ENCODE measurements at places on chromosomes 7 and 10.

- DNase-seq = peak; percentile 89
Observed at GRCh38 chr10:110502851-110503301, 5.2 kb downstream of the DUSP5 start.

DNA sequence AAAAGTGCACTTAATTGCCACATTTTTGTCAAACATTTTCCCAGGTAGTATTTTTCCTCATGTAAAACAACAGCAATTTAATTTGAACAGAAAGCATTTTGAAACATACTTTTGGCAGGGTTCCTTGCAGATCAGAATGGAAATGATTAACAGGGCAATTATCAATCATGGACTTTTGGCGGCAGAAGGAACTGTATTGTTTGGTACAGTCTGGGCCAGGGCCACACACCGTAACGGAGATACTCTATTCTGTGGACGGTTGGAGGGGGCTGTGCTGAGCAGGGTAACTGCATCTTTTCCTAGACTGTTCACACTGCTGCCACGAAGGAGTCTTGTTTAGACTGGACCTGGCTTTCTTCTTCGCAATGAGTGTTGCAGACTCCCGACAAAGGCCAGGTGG lies 62.3 kb downstream of the EGFR start:
- DNase-seq = no peak

DNA sequence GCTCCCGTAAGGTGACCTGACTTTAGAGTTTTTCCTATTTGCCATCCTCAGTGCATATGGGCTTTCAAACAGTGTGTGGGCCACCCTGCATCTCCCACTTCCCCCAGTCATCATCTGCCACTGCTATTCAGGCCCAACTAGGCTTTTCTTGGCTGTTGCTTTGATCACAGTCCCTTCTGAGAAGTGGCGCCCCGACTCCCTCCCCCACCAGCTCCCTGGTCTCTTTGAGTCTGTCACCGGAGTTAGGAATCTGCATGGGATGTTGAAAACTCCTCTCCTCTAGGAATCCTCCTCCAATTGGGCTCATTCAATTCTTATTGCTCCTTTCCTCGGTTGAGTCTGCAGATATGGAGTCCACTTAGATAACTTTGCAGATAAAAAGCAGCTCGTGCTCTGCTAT lies 32.1 kb downstream of the HIF1AN start:
- no peak for DNase-seq

DNA sequence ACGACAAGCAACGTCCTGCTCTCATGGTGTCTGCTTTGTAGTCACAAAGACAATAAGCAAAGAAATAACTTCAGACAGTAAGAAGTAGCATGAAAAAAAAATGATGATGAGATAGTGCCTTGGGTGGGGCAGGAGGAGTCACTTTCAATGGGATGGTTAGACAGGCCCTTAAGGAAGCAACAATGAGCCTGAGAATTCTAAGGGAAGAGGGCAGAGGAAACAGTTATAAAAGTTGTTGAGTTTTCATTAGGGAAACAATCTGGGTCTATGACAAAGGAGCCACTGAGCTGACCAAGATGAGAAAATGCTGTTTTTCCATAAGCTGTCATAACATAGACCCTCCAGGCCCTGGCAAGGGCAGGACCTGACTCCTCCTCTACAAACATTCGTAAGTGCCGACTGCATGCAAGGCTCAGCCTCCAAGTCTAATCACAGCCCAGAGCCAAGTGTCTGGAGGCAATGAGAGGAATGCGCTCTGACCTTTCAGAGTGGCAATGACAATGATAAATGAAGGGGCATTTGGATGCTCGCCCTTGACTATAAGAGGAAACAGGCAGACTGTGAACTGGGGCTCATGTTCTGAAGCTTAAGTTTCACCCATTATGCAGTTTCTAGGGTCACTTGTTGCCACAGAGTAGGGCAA lies 43.7 kb downstream of the PPP1R3C start:
- no peak for DNase-seq

GRCh38 chr10:114271075-114271778 lies 32.2 kb downstream of the VWA2 start:
- DNase-seq = no peak

GRCh38 chr10:60707841-60708240 lies 70.4 kb upstream of the CDK1 start:
- no peak for DNase-seq

DNA sequence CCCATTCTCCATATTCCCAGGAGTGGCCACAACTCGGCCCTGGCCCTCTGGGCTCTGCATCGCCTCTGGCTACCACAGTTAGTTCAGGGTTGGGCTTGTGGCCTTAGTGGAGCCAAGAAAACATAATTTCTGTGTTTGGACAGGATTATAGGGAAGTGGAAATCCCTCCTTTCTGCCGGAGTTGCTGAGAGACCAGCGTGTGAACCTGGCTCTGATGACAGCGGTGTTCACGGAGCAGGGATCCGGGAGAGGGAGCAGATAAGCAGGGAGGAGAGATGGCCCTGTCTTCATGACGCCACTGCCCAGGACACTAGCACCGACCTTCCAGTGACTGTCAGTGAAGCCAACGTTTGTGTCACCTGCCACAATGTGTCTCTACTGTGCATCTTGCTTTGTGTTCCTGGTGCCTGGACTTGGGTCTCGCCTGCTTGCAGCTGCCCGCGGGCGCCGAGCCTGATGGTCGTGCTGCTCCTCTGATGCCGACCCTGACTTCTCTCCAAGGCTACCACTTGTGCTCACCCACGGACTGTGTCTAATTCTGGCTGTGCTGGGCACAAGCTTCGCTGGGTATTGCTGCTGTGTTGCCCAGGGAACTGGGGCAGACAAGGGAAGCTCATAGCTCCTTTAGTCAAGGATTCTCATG lies 67.0 kb upstream of the VIPR2 start:
- DNase-seq = no peak

DNA sequence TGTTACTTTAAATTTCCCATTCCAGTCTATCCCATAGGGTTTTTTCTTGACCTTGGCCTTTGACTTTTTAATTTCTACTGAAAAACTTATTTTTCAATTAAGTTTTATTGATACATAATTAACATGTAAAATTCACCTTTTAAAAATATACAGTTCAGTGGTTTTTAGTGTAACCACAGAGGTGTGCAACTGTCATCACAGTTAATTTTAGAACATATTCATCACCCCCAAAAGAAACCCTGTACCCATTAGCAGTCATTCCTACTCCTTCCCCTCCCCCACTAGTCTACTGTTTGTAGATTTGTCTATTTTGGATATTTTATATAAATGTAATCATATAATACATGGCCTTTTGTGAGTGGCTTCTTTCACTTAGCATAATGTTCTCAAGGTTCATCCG lies 96.5 kb upstream of the GJD4 start:
- no peak for DNase-seq

GRCh38 chr10:58951746-58952145 lies 224.7 kb upstream of the PHYHIPL start:
- DNase-seq = no peak

GRCh38 chr10:82128527-82128926 lies 253.5 kb downstream of the NRG3 start:
- DNase-seq = no peak

GRCh38 chr7:24334627-24335026 lies 50.6 kb downstream of the NPY start:
- no peak for DNase-seq

DNA sequence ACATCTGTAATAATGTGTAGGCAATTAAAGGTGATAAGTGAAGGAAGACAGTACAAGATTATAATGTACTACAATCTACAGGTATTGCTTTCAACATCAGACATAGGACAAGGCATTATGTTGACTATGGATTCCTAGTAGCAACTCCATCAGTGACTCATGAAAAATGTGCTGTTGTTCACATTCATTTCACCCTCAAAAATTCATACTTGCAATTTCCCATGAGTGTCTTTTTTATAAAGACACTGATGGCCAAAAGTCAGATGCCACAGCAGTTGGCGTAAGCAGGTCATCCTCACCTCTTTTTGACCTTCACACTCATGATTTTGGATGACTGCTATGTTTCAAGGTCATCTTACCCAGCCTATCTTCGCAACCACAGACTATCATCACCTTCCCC lies 100.0 kb upstream of the AMPH start:
- DNase-seq = no peak

DNA sequence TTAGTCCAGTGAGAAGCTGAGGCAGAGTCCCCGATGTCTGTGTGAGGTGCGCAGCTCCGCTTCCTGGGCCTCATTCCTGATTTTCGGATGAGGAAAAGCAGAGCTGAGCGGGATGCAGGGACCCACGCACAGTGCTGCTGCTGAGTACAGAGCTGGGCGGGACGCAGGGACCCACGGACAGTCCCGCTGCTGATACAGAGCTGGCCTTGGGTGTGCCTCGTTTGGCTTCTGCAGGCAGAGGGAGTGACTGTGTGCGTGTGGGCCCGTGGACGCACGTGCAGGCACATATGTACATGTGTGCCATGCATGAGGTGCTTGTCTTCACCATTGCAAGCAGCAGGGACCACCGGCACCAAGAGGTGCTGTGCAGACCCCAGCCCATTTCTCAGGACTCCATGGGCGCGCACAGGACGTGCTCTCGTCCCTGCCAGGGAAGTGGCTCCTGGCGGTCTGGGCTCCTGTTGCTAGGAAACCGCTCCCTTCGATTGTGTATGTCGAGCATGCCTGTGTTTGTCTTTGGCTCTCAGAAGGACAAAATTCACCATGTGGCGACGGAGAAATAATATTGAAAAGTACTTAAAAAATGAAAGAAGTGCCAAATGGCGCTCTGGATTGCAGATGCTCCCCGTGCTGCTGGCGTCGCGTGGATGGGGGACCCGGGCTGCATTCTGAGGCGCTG lies 303.8 kb upstream of the MKI67 start:
- DNase-seq = no peak

DNA sequence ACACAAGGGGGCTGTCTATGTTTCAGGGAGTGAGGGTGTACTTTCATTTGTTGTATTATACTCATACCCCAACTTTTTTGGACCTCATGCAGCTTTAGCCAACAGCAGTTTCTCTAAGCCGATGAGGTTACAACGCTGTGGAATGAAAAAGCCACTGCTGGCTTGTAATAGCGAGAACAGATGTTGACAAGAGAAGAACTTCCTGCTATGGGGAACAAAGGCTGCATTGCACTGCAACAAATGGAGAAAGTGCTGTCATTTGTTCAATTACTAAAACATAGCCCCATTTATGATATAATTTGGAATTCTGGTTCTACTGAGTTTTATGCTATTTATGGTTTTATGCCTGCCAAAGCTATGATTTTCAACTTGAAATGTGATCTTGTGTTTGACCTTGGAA lies 104.2 kb upstream of the TMEM72 start:
- no peak for DNase-seq

DNA sequence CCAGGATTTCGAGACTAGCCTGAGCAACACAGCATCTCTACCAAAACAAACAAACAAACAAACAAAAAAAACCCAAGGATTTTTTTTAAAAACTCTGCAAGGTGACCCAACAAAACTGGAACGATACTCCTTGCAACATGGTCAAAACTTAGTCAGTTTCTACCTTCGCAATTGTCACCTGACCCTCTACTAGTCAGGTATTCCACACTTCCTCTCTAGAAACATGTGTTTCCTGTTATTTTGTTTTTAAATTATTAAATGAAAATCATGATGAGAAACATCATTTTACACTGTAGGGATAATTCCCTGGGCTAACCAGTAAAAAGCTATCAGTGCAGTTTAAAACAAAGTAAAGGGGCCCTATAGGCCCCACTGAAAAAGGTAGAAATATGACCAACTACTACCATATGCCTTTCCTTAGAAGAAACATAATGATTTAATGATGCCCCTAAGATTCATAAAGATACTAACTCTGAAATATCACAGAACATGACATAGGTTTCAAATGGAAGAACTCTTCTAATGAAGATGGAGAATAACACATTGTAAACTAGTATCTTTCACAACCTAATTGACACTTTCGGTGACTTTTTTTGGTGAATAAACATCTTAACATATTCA lies 8.7 kb downstream of the BRAF start:
- DNase-seq = no peak

DNA sequence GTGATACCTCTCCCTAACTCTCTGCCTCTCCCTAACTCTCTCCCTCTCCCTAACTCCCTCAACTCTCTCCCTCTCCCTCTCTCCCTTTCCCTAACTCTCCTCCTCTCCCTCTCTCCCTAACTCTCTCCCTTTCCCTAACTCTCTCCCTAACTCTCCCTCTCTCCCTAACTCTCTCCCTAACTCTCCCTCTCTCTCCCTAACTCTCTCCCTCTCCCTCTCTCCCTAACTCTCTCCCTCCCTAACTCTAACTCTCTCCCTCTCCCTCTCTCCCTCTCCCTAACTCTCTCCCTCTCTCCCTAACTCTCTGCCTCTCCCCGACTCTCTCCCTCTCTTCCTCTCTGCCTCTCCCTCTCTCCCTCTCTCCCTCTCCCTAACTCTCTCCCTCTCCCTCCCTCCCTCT lies 2.0 kb upstream of the PTPRN2 start:
- no peak for DNase-seq

GRCh38 chr10:103451831-103452505 lies at the start of gene CALHM2:
Gene CALHM2 (minus strand): TSS chr10:103452370. CDS start chr10:103449941, 2,429 bp downstream.
- DNase-seq = peak; percentile 51

DNA sequence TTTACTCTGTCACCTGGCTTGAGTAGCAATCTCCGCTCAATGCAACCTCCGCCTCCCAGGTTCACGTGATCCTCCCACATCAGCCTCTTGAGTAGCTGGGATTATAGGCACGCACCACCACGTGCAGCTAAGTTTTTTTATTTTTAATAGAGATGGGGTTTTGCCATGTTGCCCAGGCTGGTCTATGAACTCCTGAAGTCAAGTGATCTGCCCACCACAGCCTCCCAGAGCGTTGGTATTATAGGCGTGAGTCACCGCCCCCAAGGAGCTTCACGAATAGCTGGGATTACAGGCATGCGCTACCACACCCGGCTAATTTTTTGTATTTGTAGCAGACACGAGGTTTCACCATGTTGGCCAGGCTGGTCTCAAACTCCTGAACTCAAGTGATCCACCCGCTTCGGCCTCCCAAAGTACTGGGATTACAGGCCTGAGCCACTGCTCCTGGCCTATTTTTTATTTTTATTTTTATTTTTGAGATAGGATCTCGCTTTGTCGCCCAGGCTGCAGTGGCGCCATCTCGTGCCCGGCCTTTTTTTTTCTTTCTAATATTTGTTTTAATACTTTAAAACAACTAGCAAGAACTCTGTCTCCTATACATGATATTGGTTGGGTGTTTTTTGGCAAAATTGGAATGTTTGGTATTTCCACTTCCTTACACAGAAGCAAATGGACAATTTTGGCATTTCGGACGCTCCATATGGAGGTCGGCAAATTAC lies 1.1 kb downstream of the EFCAB10 start:
- DNase-seq = no peak

DNA sequence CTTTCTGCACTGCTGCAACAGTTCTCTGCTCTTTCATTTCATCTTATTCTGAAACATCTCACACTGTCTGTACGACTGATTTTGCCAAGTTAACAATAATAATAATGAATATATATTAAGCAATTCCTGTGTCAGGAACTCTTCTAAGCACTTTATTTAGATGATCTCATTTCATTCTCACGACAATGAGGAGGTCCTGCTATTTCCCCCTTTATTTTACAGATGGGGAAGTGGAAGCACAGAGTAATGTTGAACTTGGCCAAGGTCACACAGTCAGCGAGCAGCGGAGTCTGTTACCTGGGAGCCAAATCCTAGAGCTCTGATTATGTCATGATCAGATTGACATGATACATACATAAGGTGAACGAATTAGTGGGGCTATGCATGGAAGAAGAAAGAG lies 5.8 kb downstream of the MRC1 start:
- no peak for DNase-seq

- no peak for DNase-seq
Observed at GRCh38 chr10:6002809-6003510, 25.6 kb upstream of the IL15RA start.
